GM13977 (cell line): ENCODE measurements at places on chromosomes 2 and 18.

GRCh38 chr2:128370468-128371247 is 52.0 kb upstream of the HS6ST1 start:
- no peak for DNase-seq

GRCh38 chr2:1104364-1104763 is 153.7 kb downstream of the SNTG2 start:
- no peak for DNase-seq

GRCh38 chr2:1715184-1716013 is 28.9 kb downstream of the PXDN start:
- DNase-seq: no peak

DNA sequence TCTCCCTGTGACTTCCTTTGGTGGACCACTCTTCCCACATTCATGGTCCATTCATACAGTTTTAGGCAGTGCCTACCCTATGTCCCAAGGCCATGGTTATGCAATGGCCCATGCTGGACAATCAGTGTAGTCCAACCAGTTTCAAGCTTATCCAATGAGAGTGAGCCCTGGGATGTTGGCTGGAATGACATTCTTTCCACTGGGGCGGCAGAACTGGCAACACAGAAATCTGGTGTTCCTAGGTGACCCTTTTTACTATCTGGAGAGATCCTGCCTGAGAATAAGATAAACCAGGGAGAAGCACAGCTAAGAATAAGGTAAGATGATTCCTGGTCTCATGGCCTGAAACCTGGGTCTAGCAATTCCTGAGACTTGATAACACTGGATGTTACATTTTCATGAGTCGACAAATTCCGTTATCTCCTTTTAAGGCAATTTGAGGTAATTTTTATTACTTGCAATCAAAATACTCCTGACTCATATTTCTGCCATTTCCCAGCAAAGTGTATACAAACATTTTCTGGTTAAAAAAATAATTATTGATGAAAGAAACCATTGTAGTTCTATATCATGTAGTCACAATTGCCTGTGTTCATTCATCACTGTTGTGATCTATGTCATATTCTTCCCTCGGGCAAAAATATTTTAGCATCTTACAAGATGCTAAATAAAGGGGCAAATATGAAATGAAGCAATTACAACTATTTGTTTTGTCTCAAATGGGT is 271.5 kb upstream of the LYPD1 start:
- DNase-seq: no peak

GRCh38 chr2:196324211-196324610 is 152.8 kb upstream of the STK17B start:
- no peak for DNase-seq

DNA sequence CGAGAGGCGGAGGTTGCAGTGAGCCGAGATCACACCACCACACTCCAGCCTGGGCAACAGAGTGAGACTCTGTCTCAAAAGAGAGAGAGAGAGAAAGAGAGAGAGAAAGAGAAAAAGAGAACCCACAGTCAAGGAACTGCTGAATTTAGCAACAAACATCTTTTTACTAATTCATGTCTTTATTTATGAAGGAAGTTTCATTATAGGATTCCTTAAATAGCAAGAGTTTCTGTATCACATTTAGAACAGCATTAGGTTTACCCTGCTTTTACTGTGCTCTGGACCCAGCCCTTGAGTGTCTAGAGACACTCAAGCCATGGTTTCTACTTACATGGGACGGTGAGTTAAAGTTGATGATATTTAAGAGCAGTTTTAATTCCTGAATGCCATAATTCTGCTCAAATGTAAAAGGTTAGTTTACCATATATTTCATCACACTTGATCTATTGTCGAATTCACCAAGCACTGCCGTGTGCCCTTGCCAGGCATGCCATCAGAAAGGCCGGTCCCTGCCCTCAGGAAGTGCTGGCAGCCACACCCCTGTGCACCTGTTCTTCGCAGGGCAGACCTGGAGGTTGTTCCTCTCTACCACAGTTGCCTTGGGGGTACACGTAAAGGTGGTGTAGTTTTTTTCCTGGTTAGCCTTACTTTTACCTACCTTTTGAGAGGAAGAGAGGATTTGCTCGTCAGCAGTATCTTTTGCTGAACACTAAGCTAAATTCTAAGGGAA is 153.3 kb downstream of the LDLRAD4 start:
- no peak for DNase-seq

DNA sequence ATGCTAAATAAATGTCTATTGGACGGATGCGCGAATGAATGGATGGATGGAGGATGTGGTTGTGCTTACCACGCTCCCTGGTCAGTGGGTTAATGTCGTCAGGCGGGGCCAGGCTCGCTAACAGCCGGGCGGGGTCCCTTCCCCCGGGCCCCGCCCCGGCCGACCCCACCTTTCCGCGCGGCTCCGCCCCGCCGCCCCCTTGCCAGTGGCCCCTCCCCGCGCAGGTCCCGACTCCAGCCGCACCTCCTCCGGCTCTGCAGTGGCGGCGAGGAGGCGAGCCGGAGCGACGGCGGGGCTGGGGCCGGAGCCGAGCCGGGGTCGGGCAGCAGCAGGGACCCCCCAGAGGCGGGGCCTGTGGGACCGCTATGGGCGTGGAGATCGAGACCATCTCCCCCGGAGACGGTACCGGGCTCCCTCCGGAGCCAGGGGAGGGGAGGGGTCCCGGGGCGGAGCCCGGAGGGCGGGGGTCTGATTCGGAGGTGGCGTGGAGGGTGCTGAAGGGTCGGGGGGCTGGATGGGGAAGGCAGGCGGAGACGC is at the start of gene FKBP1B:
Gene FKBP1B, plus strand, starts transcription at position 257 of the 537 bp plus-strand sequence. Its CDS starts 109 bp downstream, at position 366.
- peak; percentile 78 for DNase-seq

DNA sequence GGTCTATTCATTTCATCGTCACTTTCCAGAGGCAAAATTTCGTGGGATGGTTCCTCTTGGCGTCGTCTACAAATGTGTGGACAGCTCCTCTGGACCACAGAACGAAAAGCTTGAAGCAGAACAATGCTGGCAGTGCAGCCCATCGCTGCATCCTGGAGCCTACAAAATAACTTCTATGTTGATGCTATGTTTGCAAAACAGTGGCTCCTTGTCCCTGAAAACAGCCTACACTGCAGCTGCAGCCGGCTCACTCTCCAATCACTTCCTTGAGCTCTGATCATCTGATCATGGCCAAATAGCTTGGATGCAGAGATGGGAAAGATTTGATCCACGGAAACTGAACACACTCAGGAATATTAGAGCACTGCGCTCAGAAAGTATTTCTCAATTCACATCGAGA is 60.0 kb downstream of the DOCK10 start:
- no peak for DNase-seq

- DNase-seq: no peak
Observed at GRCh38 chr2:207122651-207123334, 43.0 kb downstream of the KLF7 start.
